Activated T-cell treated with anti-CD3 and anti-CD28 coated beads, Interleukin-2, amount 50 U/mL, for 24 hours (primary cell): ENCODE measurements at places on chromosomes 5 and 9.

DNA sequence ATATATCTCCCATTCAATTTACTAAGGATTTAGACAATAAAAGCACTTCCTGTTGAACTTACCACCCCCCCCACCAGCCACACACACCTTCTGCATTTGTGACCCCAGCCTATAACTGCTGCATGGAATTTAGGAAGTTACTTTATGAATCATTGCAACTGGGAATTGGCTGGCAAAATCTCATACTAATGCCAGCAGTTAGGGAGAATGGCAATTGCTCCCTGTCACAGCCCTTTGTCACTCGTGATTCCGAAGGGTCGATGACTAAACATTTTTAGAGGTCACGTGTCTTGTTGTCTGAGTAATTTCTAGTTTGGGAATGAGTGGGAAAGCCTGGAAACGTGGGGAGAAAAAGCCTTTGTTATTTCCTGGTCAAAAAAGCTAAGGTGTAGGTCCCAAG lies 46.6 kb upstream of the PCA3 start:
- no peak for DNase-seq

DNA sequence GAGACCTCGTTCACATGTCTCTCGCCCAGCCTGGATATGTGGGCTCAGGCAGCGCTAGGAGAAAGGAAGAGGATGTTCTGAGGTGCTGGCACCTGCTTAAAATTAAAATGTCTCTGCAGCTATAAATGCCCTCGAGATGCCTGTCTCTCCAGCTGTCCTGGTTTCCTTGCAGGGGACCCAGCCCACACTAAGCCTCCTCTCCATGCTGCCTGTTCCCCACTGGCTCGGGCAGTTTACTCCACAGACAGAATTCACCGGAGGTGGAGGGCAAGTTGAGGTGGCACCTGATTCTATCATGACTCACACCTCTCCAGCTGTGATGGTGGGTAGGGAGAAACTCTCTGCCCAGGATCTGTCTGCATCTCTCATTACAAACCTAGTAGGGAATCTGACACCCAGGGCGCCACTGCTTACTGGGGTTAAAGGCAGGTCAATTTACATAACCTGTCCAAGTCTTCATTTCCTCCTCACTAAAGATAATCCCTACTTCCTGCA lies 420.9 kb downstream of the SPOCK1 start:
- DNase-seq: no peak

GRCh38 chr9:98074115-98074990 lies 17.8 kb downstream of the NANS start:
- peak; percentile 77 for DNase-seq

DNA sequence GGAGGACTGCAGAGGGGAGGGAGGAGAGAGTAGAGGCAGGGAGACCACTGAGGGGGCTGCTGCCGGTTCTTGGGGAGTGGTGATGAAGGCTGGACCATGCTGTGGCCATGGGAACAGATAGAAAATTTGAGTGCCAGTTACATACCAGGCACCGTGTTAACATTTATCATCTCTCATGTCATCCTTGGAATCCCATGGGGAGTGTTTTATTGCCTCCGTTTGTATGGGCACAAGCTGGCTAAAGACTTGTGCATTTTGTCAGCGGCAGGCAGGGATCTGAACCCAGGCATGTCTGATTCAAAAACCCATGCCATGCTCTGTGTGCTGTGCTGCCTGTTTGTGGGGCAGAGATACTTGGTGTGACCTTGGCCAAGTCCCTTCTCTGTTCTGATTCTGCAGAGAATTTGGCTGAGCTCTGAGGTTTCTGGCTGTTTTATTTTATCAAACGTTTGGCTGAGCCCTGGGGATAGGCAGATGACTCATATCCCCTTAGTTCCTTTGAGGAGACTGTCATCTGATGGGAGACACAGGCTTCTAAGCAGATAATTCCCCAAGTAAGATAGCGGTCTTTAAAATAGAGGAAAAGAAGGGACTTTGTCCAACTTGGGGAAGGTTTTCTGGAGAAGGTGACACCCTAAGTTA lies 22.2 kb downstream of the COL27A1 start:
- DNase-seq: no peak

GRCh38 chr5:172942556-172942955 lies 16.7 kb upstream of the RPL26L1 start:
- no peak for DNase-seq

DNA sequence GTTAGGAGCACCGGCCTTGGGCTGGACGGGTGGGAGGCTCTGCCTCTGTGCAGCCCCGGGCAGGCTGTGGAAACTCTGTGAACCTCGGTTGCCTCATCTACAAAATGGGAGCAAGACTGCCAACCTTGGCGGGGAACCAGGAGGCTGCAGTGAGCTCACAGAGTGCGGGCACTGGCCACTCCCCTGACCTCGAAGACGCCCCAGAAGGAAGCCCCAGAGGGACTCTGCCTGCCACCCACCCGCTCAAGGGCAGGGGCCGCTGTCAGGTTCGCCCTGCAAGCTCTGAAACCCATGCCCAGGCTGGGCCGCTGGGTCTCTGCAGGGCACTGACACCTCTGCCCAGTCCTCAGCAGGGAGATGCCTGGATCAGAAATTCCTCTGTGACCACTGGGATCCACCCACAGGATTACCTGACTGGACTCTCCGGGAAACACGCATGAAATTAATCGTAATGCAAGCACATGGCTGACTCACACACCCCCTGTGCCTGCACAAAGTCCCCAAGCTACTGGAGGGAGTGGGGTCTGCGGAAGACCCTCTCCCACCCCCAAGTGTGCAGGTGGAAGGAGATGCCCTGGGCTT lies 7.4 kb downstream of the CCDC187 start:
- DNase-seq: no peak

- no peak for DNase-seq
Measured at GRCh38 chr5:62083247-62083646, 222.8 kb upstream of the KIF2A start.

GRCh38 chr9:2681981-2682380 lies 35.3 kb upstream of the KCNV2 start:
- no peak for DNase-seq

DNA sequence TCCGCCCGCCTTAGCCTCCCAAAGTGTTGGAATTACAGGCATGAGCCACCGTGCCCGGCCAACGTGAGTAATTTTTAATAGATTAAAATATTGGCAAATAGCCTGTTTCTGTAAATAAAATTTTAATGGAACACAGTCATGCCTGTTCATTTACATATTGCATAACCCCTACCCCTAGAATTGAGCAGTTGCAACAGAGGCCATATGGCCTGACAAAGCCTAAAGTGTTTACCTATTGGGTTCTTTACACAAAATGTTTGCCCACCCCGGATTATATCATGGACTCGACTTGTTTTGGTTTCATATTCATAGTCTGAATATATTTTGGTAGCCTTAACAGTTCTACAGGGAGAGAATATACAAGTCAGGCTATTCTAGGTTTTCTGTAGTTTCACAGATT lies 5.3 kb downstream of the NSA2 start:
- no peak for DNase-seq

GRCh38 chr5:113434889-113435288 lies at the start of gene TSSK1B:
TSS of gene TSSK1B (minus strand) at chr5:113434989. CDS start at chr5:113434839, 150 bp downstream.
- DNase-seq: no peak

- DNase-seq: no peak
Measured at GRCh38 chr9:22159586-22159985, 150.5 kb upstream of the CDKN2B start.

DNA sequence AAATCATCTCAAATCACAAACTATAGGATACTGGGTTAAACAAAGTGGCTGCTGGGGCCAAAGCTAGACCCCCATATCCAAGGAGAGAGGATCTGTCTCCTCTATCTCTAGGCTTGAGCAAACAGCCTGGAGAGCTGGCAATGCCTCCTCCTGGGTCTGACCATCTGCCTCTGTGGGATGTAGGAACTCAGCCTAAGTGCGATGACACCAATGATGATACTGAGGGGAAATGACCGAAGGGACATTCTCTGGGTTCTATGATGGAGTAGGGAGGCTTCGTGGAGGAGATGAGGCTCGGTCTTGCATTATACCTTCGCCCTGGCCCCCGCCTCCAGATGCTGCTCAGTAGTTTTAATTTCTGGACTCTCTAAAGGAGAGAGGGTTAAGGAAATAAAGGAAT lies 9.3 kb upstream of the SPATA24 start:
- no peak for DNase-seq

DNA sequence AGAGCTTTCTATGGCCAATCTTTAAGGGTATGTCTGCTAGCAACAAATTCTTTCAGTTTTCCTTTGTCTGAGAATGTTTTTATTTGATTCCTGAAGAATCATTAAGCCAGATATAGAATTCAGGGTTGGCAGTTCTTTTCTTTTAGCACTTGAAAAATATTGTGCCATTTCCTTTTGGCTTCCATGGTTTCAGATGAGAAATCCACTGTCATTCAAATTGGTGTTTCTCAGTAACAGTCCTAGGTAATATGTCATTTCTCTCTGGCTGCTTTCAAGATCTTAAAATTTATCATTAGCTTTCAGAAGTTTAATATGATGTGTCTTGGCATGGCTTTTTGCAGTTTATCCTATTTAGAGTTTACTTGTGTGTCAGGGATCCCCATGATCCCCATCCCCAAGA lies 67.7 kb downstream of the TEX10 start:
- no peak for DNase-seq

DNA sequence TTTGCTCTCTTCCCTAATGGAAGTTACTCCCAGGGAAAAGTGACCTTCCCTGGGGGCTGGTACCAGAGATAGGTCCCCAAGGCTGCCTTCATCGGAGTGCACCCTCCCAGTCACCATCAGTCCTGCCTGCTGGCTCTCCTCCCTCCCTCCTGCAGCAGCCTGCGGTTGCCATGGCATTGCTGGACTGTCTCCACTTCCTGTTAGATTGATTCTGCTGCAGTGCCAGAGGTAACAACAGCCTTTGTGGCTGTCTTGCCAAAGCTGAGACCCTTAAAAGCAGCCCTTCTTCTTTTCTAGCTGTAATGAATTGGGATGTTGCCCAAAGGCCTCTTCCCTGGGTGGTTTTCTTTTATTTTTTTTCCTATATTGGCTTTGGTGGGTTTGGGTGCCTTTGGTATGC lies 78.1 kb upstream of the PRLR start:
- no peak for DNase-seq

GRCh38 chr5:80959768-80960442 lies at the start of gene RASGRF2:
TSS of gene RASGRF2 (plus strand) at chr5:80960363. CDS start at chr5:80960739, 376 bp downstream.
- DNase-seq: peak; percentile 76

DNA sequence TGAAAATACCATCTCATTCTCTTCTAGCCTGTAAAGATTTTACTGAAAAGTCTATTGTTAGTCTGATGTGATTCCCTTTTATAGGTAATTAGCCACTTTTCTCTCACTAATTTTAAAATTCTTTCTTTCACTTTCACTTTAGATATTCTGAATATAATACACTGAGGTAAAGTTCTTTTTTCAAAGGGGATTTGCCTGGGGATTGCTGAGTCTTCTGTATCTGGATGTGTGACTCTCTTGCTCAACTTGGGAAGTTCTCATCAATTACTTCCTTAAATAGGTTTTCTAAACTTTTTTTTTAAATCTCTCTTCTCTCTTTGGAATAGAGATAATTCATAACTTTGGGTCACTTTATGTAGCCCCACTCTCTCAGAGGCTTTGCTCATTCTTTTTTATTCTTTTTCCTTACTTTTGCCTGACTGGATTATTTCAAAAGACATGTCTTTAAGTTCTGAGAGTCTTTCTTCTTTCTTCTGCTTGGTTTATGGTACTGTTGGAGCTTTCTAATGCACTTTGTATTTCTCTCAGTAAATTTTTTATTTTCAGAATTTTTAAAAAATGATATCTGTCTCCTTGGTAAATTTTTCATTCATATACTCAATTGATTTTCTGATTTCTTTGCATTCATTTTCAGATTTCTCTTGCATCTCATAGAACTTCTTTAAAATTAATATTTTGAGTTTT lies 55.9 kb upstream of the IL12B start:
- DNase-seq: no peak

DNA sequence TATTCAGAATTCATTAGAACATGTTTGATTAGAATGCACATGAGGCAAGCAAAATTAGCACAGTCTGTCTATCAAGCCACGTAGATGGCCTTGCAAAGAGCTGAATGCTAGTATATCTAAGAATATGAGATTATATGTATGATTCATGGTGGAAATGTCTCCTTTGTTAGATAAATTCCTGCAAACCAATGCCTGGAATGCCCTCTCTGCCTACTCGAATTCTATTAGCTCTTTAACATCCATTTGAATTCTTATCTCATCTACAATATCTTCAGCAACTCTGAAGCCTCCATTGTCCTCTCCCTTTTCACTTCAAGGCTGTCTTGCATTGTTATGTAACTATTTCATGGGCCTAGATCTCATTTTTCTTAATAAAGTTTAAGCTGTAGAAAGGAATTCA lies 205.5 kb downstream of the TMC1 start:
- no peak for DNase-seq
